ENCODE measurements at places on chromosomes 5 and 9.

DNA sequence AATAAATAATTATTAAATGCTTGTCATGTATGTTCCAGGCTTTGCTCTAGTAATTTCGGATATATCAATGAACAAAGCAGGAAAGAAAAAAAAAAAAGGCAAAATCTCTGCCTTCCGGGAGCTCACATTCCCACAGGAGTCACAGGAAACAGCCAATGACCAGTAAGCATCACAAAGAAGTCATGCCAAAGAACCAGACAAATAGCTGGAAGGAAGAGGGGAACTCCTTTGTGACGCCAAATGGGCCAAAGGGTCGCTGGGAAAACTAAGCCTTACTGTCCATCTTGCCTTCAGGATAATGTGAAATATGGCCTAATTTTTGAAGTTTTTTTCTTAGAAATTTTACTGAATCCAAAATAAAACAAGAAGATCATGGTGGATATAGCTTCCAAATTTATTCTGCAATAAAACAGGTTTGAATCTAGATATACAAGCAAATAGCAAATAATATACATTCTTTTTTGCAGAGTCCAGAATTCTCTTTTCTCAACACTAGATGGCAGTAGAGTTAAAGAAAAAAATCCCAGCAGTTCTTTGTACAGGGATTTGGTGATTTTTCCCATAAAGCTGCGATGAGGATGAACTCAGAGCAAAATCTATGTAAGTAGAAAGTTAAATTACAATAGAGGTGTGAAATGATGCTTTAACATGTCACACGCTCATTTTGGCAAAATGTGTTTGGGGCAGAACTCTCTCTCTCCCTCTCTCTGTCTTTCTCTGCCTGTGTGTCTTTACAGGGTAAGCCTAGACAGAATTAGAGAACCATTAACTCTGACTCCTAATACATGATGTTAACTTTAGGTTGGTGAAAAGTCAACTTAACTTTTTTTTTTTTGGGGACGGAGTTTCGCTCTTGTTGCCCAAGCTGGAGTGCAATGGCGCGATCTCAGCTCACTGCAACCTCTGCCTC, 60.0 kb upstream of the TUT7 start:
- no peak for DNase-seq

DNA sequence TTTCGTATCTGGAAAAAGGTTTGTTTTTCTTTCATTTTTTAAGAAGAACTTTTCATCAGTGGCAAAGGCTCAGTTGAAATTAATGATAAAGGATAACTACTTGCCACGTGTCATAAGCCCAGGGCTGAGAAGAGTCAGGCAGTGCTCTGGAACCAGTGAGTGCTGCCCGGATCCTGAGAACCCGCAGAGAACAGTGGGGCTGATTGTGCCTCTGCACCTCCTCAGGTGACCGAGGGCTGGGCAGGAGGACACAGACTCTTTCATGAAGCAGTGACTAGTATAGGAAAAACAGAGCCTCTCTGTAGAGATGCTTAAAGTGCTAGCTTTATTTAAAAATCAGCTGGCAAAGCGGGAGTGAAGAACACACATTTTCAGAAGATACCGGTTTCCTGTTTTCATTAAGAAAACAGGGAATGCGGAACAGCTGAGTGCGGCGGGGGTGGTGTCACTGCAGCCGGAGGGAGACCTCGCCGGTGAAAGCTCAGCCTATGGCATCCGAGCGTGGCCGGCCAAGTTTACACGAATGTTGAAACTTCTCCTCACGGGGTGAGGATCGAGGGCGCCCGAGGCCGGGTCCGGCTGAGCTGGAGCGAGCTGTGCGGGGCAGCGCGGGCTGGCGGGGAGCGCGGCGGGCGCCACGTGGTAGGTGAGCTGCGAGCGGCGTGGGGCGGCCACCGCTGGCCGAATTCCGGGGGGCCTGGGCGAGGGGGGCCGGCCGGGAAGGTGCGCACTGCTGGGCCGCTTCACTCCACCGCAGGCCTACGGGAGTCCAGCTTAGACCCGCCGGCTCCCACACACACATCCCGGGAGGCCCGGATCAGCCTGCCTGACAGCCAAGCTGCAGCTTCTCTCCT, 134.7 kb upstream of the DMRT1 start:
- no peak for DNase-seq

DNA sequence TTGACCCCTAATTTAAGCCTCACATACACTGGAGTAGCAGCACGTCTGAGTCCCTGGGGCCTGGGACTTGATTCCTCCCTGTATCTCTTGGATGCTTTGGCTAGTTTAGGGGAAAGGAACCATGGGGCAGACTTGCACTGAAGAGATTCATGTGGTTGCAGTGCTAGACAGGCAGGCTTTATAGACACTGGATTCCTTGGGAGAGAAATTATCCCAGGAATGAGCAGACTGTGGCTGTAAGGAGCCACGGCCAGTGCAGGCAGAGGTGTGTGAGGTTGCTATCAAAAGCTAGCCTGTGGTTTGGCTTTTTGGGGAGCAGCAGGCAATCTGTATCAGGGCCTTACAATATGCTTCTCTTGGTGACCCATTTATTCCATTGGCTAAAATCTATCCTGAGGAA, 20.5 kb upstream of the PITX1 start:
- no peak for DNase-seq

DNA sequence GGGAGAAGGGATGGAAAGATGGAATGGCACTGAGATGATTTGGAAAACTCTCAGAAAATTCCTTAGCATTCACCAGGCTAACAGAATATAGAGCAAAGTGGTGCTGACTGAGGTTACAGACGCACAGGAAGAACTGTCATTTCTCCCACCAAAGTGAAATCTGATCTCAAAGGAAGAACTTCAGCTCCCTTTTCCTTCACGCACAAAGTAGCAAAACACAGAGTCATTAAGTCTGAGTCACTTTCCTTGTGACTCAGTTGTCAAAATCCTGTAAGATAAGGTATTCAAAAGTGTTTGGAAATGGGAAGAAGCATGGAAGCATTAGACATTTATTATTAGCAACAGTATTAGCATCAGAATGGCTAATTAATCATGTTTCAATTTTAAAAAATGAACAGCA, 11.7 kb downstream of the MPDZ start:
- DNase-seq = no peak

- no peak for DNase-seq
Measured at GRCh38 chr5:54659700-54660131, 142.2 kb downstream of the SNX18 start.

DNA sequence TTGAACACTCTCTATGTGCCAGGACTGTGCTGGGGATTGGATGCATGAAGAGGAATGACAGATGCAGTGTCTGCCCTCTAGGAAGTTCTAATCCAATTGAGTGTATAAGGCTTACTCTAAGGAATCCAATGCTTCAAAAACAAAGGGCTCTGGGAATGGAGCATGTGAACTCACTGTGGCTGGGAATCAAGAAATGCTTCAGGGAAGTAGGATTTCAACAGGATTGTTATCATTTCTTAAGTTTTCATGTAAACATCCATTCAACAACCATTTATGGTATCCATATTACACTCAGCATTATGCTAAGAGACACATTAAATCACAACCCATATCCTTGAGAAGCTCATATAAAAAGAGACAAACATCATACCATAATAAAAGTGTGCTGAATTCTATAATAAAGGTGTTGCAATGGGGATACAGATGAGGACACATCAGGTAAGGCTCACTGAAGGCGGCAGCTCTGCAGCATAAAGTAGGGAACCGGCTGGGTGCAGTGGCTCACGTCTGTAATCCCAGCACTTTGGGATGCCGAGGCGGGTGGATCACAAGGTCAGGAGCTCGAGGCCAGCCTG, 11.3 kb downstream of the SIL1 start:
- no peak for DNase-seq

DNA sequence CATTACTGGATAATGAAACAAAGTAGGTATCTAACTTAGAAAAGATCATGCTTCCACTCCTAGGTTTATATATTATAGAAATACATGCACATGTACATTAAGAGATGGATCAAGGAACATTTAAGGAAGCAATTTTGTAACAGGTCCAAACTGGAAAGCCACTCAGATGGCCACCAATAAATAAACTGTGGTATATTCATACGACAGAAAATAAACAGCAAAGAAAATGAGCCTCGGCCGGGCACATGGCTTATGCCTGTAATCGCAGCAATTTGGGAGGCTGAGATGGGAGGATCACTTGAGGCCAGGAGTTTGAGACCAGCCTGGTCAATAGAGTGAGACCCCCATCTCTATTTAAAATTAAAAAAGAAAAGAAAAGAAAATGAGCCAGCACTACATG, 25.6 kb downstream of the CEMIP2 start:
- no peak for DNase-seq

- no peak for DNase-seq
Measured at GRCh38 chr5:130141659-130142320, 237.5 kb downstream of the CHSY3 start.

DNA sequence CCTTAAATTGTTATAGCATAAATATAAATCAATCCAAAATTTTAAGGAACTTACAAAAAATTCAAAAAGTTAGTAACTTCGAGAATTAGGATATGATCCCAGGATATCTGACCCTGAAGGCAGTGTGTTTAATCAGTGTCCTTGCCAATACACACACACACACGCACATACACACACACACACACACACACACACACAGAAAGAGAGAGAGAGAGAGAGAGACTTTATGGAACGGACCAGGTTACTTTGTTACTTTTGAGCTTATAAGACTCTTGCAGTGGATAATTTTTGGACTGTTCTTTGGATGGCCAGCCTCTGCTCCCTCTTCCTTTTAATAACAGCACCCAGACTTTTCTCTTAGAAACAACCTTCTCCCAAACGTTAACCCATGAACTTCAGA, 322.9 kb downstream of the NFIB start:
- DNase-seq = no peak

GRCh38 chr9:134189470-134190231, 25.3 kb upstream of the RNU6ATAC start:
- DNase-seq = no peak

- DNase-seq = no peak
Measured at GRCh38 chr5:61768692-61769281, 436.7 kb downstream of the ZSWIM6 start.

DNA sequence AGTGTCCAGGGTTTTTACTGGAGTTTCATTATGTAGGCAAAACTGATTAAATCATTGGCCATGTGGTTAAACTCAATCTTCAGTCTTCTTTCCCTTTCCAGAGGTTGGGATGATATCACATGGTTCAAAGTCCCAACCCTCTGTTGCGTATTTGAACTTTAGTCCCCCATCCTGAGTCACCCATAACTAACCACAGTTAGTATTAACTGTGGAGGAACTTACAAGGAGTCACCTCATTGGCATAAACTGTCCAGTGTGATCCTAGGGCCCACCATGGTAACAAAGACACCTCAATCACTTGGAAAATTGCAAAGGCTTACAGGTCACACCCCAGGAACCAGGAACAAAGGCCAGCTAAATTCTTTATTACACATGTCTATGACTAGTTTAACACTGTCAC, 188.5 kb downstream of the COX7C start:
- DNase-seq = no peak

- DNase-seq = no peak
Measured at GRCh38 chr5:172064358-172064757, 57.9 kb upstream of the FBXW11 start.

- DNase-seq = no peak
Measured at GRCh38 chr5:44783634-44784315, 25.0 kb upstream of the MRPS30 start.

DNA sequence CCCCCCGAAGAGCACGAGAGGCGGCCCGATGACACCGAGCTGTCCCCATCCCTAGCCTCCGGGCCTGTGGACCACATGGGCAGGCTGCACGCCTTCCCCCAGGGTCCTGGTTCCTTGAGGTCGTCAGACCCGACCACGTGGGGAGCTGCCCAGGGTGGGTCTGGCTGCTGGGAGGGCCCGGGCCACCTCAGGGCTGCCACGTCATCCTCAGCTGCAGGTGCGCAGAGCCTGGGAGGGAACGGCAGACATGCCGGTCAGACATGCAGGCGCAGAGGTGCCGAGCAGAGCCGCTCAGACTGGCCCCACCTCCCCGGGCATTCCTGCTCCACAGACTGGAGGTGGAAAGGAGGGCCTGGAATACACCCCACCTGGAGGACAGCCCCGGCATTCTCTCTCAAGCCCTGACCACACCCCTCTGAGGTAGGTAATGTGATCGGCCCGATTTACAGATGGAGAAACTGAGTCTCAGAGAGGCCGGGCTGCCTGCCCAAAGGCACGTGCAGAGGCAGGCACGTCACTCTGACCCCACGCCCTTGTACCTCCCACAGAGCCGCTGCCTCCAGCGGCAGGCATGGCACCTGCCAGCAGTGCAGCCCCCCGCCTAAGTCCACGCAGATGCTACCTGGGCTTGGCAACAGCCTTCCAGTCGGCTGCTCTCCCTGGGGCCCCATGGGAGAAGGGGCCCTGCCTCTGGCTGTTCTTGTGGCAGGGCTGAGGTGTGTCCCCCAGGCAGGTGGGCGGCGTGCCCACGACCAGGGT, 649 bp downstream of the CCDC187 start:
- no peak for DNase-seq

DNA sequence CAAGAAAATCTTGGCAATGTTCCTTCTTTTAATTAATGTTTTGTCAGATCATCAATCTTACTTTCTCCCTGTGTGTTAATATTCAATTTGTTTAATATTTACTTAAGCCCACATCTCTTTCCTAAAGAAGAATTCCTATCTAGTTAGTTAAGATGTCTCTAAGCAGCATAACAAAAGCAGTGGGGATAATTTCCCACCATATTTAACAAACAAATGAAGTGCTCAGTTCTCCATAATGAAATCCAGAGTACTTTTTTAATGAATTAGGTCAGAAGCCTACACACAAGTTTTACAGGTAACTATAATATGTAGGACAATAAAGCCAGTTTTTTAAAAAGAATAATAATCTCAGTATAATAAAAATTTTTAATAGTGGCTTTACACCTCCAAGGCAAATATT, 1918.8 kb downstream of the EFNA5 start:
- no peak for DNase-seq

DNA sequence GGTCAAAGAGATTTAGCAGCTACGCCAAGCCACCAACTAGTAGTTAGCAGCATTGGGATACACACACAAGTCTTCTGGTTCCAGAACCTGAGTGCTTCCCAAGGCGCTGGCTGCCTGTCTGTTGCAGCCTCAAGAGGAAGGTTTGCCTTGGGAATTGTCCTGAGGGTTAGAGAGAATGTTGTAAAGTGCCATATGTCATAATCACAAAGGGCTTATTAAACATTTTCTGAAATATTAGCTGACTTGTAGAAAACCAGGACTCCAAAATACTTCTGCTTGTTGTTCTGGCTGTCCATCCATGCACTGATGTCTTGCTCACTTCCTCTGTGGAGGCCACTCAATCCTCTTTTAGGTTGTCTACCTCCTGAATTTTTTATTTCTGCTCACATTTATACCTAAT, 46.3 kb downstream of the SLC36A1 start:
- no peak for DNase-seq

DNA sequence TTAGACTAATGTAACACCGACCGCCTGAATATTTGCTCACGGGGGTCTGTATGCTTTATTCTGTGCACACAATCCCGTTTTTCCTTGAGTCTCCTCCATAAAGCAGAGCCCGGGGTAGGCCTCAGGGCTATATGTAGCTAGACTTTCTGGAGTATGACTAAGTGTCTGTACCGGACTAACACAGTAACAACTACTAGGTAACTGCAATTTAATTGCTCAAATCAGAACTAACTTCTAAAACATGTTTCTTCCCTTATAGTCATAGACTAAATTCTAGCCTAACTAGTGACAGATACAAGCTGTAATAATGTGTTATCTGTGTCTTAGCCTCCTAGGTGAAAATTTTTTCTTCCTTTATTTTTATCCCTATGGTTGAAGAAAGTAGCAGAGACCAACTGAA, 2.1 kb downstream of the REEP5 start:
- DNase-seq = no peak

GRCh38 chr9:78678877-78679276, 382.0 kb downstream of the PSAT1 start:
- DNase-seq = no peak

GRCh38 chr5:150215979-150216944, 26.4 kb downstream of the SLC6A7 start:
- no peak for DNase-seq

- DNase-seq = no peak
Measured at GRCh38 chr5:114018186-114018585, 343.7 kb upstream of the KCNN2 start.

Data from T1000 (cell line).